ENCODE measurements at places on chromosomes 5 and 9. TPM values are rescaled to one million over a fixed set of nuclear protein-coding genes. Genes with fewer than 3 reads are reported as not detected.
A peak's percentile ranks its signal among the peaks of the same experiment; 100 is the strongest.

- peak; percentile 86 for DNase-seq
These were observed 37.0 kb downstream of the ALG2 start for GRCh38 chr9:99184475-99185347.

GRCh38 chr9:92887880-92888338, 10.1 kb upstream of the ZNF484 start:
- DNase-seq, result no peak

DNA sequence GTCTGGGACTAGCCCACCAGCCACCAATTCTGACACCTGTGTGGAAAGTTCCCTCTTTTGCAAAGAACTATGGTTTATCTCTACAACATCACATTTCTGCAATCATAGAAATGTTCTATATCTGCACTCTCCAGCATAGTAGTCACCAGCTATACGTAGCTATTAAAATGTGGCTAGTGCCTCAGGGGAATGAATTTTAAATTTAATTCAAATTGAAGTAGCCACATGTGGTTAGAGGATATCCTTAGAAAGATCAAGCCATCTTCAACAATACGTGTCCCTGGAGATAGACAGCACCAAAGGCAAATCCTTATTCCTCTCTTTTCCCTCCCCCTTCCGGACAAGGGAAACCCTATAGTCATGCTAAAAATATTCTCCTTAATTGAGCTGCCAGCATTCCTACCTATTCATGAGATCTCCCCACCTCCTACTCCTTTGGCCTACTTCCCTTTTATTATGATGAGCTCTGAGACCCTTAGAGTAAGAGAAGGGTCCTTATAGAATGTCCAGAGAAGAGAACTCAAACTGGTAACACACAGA, 11.1 kb downstream of the LCP2 start:
- DNase-seq, result no peak

GRCh38 chr5:89097103-89097502, 214.1 kb upstream of the MEF2C start:
- no peak for DNase-seq

DNA sequence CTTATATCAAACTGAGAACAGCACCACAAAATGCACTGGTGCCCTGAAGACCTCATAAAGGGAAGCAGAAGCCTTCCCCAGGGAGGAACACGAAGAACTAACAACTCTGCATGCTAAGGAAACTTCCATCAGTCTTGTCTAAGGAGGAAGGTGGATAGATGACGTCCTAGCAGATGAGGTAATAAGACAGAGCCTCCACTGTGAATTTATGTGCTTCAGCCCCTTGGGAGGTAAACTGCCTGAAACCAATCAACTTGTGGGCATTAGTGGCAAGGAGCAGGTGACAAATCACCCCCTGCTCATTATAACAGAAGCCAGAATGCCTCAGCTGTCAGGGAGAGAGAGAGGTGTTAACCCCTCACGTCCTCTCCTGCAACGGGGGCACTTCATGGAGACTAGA, 48.9 kb upstream of the SPIN1 start:
- no peak for DNase-seq

- DNase-seq, result no peak
These were observed 34.7 kb upstream of the RARS1 start for GRCh38 chr5:168451565-168451964.

GRCh38 chr9:616694-617093, 224.8 kb upstream of the DMRT1 start:
- DNase-seq, result no peak

- DNase-seq, result no peak
These were observed 74.5 kb upstream of the CCNG1 start for GRCh38 chr5:163362840-163363371.

Gene ANXA6
- 155 TPM for polyA plus RNA-seq

Gene PCA3
- 0.67 TPM for polyA plus RNA-seq

Gene FAM163B
- polyA plus RNA-seq, result 0.16 TPM

Gene CCNJL
- polyA plus RNA-seq, result 8.5 TPM

Gene ANKRD34B
- 0.26 TPM for polyA plus RNA-seq
